ENCODE measurements at places on chromosomes 11 and 22.

DNA sequence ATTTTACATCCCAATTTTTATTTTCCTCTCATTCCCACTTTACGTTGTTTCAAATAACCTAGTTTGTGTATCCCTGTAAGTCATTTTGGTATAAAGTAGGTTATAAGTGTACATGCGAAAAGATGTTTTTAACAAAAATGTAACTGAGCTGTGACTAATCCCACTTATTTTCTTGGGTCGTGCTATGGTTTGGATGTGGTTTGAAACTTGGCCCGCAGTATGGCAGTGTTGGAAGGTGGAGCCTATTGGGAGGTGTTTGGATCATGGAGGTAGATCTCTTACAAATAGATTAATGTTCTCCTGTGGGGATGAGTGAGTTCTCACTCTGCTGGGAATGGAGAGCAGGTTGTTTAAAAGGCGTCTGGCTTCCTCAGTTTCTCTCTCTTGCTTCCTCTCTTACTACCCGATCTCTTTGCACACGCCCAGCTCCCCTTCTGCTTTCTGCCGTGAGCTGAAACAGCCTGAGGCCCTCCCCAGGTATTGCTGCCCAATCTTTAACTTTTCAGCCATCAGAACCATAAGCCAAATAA, 7.2 kb downstream of the RPL27A start:
- DNase-seq, result no peak

DNA sequence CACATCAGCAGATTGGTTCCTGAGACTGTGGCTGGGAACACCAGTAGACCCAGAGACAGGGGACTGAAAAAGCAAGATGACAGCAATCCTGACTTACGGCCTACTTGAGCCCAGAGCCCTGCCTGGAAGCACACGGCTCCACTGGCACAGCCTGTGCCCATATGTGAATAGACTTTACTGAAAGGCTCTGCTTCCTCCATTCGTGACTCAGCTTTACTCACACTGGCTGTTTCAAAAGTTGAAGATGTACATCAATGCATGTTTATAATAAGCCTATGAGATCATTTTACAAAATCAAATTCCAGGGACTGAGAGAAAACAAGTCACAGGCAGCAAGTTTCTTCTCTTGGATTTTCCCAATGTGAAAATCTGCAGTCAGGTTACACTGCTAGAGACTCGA, 134.6 kb upstream of the TEAD1 start:
- peak; percentile 91 for DNase-seq

- peak; percentile 16 for DNase-seq
These were observed 142.9 kb downstream of the CRYBB2 start for GRCh38 chr22:25362215-25362882.

- peak; percentile 70 for DNase-seq
These were observed 2.6 kb upstream of the VWCE start for GRCh38 chr11:61297746-61298145.

GRCh38 chr22:45503050-45503815, 550 bp downstream of the FBLN1 start:
- no peak for DNase-seq

DNA sequence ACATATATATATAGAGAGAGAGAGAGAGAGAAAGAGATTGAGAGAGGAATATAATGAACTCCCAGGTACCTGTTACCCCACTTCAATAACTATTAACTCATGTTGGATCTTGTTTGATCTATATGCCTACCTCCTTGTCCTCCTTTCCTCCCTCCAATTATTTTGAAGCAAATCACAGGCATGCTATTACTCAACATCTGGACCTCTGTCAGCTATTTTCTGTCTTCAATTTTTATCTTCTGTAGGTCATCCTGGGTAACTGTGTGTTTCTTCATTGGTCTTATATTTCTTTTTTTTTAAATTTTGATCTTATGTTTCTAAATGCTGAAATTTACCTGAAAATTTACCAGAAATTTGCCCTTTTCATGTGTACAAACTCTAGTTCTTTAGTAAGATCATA, 24.8 kb downstream of the UVRAG start:
- DNase-seq, result no peak

DNA sequence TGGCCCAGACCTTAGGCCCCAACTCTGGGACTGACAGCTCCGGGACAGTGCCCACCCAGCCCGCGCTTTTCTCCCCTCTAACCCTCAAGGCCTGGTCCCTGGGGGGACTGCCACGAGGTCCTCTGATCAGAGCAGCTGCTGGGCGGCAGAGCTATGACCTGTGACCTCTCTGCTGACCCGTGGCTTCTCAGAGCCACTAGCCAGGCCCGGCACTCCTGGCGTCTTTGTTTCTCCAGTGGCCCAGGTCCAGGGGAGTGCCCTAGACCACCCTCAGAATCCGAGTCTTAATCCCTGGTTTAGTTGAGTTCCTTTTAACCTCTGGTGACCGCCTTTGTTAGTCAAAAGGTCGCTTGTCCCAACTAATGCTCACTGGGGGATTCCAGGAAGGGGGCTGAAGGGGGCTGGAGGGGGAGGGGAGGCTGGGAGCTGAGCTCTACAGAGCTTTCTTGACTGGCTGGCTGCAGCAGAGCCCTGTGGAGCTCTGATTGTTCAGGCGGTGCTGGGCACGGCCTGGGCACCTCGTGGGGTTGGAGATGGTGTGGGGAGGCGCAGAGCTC, 1.2 kb downstream of the FBLN1 start:
- DNase-seq, result no peak

- DNase-seq, result no peak
These were observed 41.1 kb downstream of the KCNC1 start for GRCh38 chr11:17775507-17776211.

DNA sequence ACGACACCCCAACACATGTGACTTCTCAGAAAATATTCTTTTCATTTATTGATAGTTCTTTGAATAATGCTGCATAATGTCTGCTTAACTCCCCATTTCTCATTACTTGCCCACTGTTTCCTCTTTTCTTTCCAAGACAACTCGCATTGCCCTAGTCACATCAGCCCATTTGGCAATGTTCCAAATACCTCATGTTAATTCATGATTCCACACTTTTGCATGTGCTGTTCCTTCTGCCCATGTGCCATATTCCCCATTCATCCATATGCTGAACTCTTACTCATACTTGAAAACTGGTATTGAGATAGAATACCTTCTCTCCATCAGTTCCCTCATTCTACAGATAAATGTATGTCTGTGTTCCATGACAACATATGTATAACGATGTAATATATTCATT, 993.7 kb downstream of the OPCML start:
- no peak for DNase-seq

- peak; percentile 20 for DNase-seq
These were observed 66.4 kb downstream of the SGSM3 start for GRCh38 chr22:40436505-40437431.

- DNase-seq, result no peak
These were observed 2.5 kb upstream of the OR51G1 start for GRCh38 chr11:4926608-4927007.

GRCh38 chr22:35464399-35464798, 64.5 kb downstream of the MCM5 start:
- DNase-seq, result no peak

- DNase-seq, result peak; percentile 67
These were observed 7.5 kb downstream of the BCL9L start for GRCh38 chr11:118918128-118918685.
